ENCODE measurements at places on chromosomes 13 and 19. TPM values are rescaled to one million over a fixed set of nuclear protein-coding genes. Genes with fewer than 3 reads are reported as not detected.

- no peak for DNase-seq
Observed at GRCh38 chr13:48892688-48893075, 83.0 kb upstream of the FNDC3A start.

- DNase-seq = no peak
Observed at GRCh38 chr13:23322353-23323336, 110.9 kb downstream of the SACS start.

- no peak for DNase-seq
Observed at GRCh38 chr13:66759919-66760318, 470.2 kb downstream of the PCDH9 start.

DNA sequence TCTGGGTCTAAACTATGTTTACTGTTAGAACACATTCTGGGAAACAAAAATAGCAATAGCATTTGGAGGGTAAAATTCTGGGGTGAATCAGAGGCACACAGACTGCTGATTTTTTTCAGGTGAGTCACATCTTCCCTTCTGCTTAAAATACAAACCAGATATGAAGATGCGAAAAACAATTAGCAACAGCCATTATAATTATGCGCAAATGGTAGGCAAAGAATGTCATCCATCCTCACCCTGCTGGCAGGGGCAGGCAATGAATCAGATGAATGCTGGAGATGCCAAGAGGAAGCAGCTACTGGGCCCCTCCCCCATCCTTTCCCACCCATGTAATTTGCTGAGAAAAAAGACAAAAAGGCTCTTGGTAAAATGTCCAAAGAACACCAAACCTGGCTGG lies 282.9 kb downstream of the KLF5 start:
- DNase-seq = no peak

DNA sequence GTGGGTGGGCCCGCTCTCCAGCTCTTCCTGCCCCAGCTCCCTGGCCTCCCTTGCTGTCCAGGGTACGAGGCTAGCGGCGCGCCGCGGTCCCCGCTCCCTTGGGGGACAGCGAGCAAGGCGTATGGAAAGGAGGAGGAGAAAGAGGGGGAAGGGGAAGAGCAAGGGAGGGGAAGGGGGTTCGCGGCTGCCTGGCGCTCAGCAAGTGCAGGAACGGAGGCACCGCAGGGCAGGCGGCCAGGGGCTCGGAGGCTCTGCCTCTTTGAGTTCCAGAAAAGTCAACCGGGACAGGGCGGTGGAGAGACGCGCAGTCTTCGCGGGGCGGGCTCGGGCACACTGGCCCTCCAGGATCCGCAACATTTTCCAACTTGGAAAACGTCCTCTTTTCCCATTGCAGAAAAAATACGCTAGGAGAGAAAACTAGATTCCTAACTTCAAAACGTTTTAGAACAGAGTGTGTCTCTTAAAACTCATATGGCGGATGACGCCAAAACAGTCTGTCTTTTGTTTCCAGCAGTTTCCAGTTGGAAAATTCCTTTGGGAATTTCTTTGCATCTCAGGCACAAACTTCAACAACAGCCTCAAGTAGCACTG lies 23.1 kb upstream of the TNFRSF19 start:
- peak; percentile 86 for DNase-seq

DNA sequence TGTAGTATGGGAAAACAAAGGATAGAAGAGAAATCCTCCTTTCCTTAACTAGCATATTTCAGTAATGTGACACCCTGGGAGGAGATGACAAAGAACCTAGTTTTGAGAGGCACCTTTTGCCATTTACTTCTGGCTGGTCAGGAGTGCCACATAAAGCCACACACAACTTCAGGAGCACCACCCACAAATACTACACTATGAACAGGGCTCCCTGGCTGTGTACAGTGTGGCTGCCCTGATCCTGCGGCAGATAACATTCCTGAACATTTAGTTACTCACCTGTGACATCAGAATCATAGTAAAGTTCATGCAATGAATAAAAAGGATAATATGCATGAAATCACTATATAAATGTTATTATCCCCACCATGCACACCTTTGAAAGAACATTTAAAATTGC lies 17.4 kb upstream of the IRS2 start:
- DNase-seq = no peak

Gene LRRC8E
- total RNA-seq = 1.2 TPM

Gene GNG7
- total RNA-seq = 42.9 TPM

GRCh38 chr19:55655648-55656040 lies 809 bp downstream of the U2AF2 start:
- DNase-seq = peak; percentile 38

DNA sequence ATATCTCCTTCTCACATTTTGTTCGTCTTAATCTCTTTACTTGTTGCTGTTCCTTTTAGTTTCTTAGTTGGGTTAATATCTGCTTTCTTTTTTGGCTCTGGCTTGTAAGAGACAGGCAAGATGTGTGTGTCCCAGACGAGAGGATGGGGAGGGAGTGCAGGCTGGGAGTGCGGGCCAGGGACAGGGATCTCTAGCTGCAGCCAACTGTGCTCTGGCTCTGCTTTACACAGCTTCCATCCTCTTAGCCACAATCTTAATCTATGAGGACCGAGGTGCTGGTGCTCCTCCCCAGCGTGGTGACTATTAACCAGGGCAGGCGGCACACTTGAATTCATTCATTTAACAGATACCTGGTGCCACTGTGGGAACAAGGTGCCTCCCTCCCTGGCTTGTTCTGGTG lies 70.9 kb upstream of the WASF3 start:
- peak; percentile 83 for DNase-seq

GRCh38 chr19:45455707-45456499 lies 11.9 kb upstream of the FOSB start:
- peak; percentile 94 for DNase-seq

Gene SIAH3
- not detected for total RNA-seq

DNA sequence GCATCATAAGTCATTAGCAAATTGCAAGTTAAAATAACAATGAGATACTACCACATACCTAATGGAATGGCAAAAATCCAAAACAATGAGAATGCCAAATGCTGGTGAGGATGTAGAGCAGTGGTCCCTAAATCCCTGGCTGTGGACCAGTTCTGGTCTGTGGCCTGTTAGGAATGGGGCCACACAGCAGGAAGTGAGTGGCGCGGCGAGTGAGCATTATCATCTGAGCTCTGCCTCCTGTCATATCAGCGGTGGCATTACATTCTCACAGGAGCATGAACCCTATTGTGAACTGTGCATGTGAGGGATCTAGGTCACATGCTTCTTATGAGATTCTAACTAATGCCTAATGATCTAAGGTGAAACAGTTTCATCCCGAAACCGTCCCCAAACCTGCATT lies 1694.4 kb downstream of the EFNB2 start:
- no peak for DNase-seq

GRCh38 chr19:12202250-12202649 lies 39.4 kb downstream of the ZNF136 start:
- no peak for DNase-seq

GRCh38 chr13:98482476-98483444 lies 94.1 kb downstream of the STK24 start:
- DNase-seq = peak; percentile 91

GRCh38 chr19:55688422-55689218 lies 13.6 kb downstream of the EPN1 start:
- no peak for DNase-seq

GRCh38 chr13:74040200-74040599 lies 94.0 kb downstream of the KLF12 start:
- peak; percentile 77 for DNase-seq

DNA sequence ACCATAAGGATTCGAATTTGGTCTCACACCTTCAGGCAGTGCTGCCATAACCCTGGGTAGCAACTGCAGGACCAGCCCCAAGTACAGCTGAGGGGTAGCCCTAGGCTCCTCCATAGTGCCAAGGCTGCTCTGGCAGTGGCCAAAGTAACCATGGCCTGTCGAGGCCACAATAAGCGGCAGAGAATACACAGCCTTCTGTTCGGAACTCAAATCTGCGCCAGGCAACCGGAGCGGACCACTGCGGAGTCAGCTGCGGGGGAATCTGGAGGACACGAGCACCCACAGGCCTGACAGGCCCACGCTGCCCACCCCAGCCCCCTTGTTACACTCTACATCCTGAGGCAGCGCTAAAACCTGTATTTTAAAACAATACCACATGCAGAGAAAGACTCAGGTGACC lies 48.7 kb downstream of the CCDC70 start:
- no peak for DNase-seq

Gene TMEM59L
- 3.3 TPM for total RNA-seq

DNA sequence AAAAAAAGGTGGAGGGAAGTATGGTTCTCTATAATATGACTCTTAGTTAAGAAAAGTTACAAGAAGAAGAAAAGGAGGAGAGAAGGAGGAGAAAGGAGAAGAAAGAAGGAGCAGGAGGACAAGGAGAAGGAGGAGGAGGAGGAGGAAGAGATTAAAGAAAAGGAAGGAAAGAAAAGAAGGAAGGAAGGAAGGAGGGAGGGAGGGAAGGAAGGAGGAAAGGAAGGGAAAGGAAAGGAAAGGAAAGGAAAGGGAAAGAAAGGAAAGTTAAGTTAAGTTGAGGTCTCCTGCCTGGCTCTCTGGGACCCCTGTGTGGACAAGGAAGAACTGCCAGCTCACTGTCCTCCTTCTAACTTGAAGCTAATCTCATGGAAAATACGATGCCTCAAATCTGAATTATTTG lies 429.5 kb downstream of the TSHZ3 start:
- DNase-seq = no peak

Gene SIGLEC5
- total RNA-seq = 0.20 TPM

- DNase-seq = peak; percentile 75
Observed at GRCh38 chr19:46404753-46405468, 8.5 kb downstream of the CCDC8 start.

DNA sequence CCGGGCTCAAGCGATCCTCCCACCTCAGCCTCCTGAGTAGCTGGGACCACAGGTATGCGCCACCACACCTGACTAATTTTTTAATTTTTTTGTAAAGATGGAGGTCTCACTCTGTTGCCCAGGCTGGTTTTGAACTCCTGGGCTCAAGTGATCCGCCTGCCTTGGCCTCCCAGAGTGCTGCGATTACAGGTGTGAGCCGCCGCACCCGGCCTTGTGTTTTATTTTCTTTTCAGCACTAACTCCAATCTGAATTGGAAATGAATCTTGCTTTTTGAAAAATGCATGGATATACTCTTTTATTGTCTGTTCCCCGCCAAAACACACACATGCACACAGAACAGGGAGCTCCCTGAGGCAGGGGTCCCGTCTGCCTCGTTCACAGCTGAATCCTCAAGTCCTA lies 1.3 kb upstream of the ISOC2 start:
- DNase-seq = no peak

DNA sequence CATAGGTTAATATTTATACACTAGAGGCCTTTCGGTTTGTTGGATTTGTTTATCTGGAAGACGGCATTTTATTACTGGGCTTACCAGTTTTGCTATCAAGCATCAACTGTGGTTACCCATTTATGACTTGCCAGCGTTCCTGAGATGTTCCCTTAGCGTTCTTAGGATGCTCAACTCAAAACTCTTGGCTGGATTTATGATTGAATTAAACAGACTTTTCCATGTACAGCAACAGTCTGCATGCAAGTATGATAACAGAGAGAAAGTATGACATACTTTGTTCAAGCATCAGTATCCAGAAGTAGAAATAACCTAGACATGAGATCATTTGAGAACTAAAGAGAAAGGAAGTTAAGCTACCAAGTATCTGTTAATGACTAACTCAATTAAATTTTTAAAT lies 29.9 kb upstream of the RNF113B start:
- DNase-seq = no peak

GRCh38 chr19:44515031-44515430 lies 14.4 kb downstream of the CEACAM20 start:
- DNase-seq = no peak

DNA sequence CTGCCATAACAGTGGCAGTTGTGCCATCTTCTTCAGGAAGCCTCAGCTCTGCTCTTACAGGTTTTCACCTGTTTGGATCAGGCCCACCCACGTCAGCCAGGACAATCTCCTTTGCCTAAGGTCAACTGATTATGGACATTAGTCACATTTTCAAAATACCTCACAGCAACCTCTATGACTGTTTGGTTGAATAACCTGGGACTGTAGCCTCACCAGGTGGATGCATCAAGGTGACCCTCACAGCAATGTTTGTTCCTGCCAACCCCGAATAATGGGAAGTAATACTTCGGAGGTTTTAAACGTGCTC lies 17.2 kb upstream of the ATP12A start:
- no peak for DNase-seq

DNA sequence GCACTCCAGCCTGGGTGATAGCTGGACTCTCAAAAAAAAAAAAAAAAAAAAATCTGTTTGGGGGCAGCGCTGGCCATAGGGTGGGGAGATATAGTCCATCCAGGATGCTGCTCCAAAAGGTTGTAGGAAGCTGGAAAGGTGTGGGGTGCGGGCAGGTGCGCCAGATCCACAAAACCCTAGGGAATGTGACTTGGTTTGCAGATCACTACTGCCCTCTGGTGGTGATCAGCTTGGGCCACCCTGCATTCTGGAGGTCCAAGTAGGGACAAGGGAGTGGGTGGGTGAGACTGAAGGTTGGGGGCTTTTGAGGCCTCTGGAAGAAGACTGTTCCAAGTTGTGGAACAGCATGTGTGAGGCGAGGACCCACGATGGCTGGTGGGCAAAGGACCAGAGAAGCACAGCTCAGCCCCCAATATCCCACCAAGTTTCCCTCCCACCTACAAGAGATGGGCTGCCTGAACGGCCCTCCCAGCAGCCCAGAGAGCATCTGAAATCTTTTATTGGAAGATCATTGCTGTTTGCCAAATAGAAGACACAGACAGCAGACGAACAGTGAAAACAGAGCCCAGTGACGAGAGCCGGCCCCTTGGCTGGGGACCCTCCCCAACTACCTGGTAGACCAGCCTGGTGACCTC lies 10.4 kb upstream of the TYK2 start:
- DNase-seq = peak; percentile 80

Gene ZNF14
- total RNA-seq = 5.0 TPM

DNA sequence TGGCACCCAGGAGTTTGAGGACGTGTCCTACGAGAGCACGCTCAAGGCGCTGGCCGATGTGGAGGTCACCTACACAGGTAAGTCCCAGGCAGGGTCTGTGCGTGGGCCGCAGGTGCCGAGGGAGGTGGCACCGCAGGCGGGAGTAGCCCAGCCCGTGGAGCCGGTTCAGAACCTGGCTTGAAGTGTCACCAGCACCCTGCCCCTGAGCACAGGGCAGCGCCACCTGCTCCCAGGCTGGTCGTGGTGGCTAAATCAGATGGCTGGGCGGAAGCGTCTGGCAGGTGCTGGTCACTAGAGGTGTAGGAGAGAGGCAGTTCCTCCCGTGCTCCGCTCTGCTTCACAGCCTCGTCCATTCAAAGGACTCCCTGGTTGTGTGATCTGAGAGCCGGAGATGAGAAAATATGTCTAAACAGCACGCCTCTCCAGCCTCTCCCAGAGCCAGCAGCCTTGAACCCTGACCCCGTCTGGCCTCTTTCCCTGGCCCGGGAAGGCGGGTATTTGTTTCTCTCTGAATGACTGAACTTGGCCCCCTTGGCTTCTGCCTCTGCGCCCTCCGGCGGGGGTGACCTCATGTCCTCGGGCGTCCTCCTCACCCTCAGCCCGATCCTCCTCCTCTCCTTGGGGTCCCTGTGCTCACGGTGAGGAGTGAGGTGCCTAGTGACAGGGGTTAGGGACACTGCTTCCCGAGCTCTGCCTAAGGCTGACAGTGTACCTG lies 5.4 kb downstream of the THOP1 start:
- DNase-seq = peak; percentile 52

- no peak for DNase-seq
Observed at GRCh38 chr13:31131470-31131961, 30.2 kb downstream of the HSPH1 start.

Gene ZNF724
- total RNA-seq = 0.94 TPM
